ENCODE measurements at places on chromosomes 2 and 18.

DNA sequence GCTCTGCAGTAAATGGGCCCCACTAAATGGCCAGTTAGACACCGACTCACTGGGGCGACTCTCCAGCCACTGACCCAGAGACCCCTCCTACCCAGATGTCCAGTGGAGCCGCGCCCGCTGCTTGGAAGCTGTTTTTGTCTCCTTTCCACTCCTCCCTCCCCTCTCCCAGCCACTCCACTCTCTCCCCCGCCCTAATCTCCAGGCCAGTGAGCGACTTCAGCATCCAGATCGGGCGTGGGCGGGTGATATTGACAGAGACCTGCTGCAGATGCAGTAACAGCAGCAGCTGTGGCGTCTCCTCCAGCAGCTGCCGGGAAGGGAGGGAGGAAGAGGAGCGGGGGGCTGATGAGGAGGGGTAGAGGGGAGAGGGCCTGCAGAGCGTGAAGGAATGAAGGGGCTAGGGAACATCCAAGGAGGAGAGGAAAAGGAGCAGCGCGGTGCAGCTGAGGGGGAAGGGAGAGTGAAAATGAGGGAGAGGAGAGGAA is at the start of gene SCN7A:
SCN7A (minus strand) TSS at position 110 of the 485 bp plus-strand sequence. CDS start 16,553 bp downstream, outside the sequence.
- DNase-seq, result peak; percentile 72

DNA sequence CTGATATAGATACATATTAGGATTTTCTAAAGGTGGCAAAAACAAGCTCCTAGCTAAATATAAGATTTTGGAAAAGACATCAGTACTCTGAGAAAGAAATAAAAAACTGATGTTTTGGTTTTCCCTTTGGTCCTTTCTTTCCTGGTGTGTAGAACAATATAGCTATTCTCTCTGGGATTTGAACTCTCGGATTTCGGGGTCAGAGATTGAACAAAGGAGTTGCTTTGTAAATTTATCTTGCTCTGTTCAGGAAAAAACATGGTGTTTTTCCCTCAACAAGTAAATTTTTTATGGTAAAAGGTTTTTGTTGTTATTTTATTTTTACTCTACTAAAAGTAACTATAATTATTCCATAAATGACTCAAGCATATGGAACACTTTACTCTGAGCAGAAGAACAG is 889.3 kb downstream of the ERBB4 start:
- DNase-seq, result no peak

DNA sequence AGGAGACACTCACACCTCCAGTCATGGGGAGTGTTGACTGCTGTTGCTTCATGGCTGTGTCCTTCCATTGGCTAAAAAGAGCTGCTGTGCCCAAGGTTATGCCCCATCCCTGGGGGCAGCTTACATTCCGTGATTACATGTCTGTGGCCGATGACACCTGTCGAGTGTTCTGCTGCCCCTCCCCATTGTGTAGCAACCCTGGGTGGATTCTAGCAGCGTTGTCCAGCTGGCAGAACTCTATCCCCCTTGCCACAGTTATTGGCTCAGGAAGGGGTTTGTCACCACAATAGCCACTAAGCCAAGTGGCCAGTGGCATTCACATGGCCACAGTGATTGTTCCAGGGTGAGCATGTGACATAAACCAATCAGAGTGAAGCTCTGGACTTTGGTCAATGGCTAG is 11.6 kb upstream of the PDIA6 start:
- DNase-seq, result no peak

DNA sequence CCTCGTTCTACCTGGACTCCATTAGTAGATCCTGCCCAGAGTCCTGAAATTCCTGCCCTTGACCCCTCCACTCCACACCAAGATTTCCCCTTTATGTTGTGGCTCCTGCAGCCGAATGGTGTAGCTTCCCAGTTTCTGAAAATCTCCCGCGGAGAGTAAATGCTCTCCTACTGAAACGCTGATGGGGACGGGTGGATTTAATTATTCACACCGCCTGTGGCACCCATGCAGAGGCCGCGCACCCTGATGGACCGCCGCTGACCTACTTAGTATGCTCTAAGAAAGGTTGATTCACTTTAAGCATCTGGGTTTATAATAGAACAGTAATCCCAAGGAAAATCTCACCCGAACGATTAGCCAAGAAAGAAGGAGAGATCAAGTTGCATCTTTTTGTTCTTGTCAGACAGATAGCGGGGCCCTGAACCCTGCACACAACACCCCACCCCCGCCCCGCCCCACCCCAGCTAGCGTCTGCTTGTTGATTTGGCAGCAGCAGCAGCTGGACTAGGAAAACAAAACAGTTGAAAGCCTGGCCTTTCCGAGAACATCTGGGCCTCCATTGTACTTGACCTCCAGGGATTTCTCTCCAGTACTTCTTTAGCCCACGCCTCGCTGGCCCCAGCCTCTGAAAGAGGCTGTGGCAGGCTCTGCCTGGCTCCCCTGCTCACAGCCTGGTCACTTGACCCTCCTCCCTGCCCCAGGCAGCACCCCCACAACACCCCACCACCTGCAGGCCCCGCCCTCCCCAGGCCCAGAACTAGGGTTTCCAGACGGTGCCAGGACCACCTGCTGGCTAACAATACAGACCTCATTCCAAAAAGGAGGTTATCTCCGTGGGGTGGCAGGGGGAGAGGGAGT is 53.6 kb downstream of the DPYSL5 start:
- DNase-seq, result peak; percentile 63

- DNase-seq, result no peak
Measured at GRCh38 chr2:47031909-47032668, 116.5 kb upstream of the MCFD2 start.

DNA sequence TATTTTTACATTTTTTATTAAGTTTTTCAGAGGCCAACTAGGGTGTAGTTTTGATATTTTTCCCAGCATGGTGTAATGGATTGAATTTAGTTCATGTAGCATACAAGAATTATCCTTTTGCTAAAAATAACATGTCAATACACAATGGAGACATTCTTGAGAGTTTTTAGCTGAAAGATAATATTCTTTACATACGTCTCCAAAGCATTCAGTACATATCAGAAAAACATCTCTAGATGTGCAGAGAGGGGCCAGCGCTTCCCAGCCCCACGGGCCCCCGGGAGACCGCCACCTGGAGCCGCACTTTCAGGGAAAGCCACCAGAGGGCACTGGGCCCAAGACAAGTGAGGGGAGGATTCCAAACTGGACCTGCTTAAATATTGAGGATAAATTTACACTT is 499.4 kb downstream of the GALR1 start:
- DNase-seq, result no peak

All from type B pancreatic cell (in vitro differentiated cells).